ENCODE measurements at places on chromosomes 3 and 15.

DNA sequence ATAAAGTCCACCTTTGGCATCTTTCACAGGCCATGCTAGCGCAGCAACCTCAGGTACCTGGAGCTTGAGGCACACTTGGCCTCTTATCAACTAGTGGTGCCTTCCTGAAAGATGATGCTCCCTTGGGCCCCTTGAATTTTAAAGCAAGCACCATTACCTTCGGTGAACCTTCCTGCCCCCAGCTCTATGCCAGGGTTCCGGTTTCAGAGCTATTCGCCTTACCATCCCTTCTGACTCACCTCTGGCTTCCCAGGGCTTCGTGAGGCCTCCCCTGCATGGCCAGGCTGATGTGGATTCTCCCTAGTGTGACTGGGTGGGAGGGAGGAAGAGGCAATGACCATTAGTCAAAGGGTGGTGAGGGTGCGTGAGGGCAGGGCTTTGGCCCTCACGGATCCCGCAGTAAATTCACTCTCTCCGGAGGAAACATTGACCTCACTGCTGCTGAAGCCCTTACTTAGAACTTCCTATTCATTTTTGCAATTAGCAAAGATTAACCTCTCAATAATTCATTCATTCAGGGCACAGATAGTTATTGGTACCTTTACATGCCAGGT lies 16.3 kb downstream of the BHLHE40 start:
- DNase-seq, result no peak

- DNase-seq, result no peak
Observed at GRCh38 chr3:23430781-23431398, 227.8 kb downstream of the UBE2E2 start.

DNA sequence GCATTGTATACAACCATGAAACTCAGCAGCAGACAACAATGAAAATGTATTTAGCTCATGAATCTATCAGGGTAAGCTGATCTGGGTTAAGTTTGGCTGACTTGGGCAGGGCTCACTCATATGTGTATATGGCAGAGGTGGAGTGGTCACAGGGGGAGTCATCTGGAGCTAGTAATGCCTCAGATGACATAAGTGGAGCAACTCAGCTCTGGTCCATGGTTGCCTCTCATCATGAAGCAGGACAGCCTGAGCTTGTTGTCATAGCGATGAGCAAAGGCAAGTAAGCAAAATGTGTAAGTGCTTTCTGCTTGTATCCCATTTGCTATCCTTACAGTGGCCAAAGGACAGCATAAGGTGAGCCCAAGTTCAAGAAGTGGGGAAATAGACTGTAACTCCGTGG lies 64.5 kb downstream of the ALCAM start:
- DNase-seq, result no peak

DNA sequence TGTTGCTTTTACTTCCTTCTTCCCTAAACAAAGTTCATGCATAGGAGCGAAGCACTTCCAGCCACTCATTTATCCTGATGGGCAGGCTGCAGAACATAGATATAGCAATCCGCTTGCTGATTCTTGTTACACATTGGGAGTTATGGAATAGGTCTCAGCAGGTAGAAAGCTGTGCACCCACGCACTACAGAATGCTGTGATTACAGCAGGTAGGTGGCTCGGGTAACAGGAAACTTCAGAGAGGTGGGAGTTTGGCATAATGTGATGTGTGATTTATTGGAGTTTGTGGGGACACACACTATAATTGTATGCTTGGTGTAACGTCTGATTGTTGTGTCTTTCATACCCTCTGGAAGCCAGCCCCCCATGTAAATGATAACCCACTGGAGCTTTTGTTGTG lies 99.2 kb upstream of the MEIS2 start:
- no peak for DNase-seq

GRCh38 chr15:40296561-40297230 lies 11.0 kb downstream of the PLCB2 start:
- DNase-seq, result no peak

GRCh38 chr15:51726302-51727073 lies 11.0 kb downstream of the LYSMD2 start:
- DNase-seq, result no peak

- no peak for DNase-seq
Observed at GRCh38 chr15:100134586-100134985, 207.2 kb downstream of the ADAMTS17 start.

- no peak for DNase-seq
Observed at GRCh38 chr3:72426618-72427397, 421.4 kb downstream of the SHQ1 start.

- DNase-seq, result no peak
Observed at GRCh38 chr15:25832158-25832557, 31.0 kb downstream of the ATP10A start.

DNA sequence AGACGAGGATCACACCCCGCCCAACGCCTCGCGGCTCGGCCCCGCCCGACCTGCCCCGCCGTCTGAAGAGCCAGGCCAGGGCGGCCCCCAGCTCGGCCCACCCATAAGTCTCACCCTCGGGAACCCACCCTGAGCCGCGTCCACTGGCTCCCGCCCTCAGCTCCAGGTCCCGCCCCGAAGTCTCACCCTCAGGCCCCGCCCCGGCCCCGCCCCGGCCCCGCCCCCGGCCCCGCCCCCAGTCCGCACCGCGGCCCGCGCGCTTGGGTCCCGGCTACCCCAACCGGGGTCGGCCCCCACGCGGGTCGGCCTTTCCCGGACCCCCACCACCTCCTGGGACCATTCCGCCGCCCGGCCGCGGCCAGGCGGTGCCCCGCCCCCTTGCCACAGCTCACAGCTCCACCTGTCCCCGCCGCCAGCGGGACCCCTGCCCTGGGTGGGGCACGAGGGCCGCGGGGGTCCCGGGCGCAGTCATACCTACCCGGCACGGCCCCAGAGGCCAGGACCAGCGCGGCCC lies 489 bp downstream of the CSPG5 start:
- peak; percentile 28 for DNase-seq

DNA sequence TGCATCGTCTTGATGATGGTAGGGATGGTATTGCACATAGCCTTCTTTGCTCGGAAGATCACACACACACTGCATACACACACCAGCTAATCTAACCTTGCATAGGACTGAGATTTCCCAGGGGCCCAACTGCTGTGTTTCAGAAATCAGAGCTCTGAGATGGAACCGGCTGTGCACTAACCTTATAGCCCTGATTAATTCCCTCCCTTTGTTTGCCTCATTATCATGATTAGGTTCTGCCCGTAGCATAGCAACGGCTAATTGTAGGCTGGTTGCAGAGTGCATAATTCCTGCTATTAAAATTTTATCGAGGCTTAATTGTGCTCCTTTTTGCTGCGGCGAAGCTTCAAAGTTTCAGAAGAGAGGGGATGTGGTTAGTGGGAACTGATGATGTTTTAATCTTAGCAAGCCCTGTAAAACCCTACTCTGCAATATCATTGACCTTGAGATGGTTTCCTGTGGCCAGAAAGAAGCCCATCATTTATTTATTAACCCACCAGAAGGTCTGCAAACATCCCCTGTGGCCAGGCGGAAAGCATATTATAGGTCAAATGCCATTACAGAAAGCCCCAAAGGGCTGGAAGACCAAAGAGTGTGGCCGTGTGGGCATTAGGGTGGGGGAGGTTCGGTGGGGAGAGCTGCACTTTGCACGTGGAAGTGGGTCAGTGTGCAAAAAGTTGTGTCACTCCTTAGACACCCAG lies 56.2 kb upstream of the GLCE start:
- no peak for DNase-seq

DNA sequence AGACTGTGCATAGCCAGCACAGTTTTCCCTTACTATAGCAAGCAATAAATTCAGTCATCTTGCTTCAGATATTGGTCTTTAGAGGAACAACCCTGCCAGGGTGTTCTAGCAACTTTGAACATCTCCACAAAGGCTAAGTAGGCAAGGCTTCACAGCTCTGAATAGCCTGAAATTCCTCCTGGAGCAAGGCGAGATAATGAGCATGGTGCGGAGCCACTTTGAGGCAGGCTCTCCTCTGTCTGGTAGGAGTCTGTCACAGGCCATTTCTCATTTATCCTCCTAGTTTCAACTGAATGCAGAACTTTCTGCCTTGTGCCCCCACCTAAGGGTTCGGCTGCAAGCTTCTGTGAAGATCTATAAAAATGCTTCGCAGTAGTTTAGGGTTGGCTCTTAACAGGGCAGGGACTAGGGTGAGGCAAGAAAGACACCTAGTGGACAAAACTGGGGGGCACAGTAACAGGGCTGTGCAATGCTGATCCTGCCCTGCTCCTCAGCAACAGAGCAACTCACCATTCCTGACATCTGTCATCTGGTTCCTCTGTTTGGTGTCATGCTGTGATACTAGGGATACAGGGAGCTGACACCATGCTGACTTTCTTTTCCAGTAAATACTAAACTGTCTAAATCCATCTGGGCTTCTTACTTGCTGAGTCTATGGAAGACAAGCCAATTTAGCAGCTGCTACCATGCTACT lies 16.6 kb upstream of the EHHADH start:
- peak; percentile 56 for DNase-seq

GRCh38 chr15:63473007-63473748 lies 31.2 kb upstream of the USP3 start:
- DNase-seq, result no peak

DNA sequence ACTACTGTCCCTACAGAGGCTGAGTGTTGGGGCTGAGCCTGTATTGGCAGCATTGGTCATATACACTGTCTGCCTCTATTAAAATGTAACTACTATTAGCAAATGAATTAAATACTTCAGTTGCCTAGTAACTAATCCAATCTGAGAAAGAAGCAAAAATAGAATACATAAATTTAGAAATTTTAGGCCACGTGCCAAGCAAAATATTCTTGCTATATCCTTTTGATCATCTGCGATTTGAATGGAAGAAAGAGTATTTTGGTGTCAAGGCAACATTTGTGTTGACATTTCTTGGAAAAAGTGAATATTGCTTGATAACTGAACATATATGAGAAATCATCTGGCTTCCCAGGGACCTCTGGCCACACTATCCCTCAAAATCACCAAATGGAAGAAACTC lies 148.2 kb upstream of the TOPAZ1 start:
- DNase-seq, result no peak

DNA sequence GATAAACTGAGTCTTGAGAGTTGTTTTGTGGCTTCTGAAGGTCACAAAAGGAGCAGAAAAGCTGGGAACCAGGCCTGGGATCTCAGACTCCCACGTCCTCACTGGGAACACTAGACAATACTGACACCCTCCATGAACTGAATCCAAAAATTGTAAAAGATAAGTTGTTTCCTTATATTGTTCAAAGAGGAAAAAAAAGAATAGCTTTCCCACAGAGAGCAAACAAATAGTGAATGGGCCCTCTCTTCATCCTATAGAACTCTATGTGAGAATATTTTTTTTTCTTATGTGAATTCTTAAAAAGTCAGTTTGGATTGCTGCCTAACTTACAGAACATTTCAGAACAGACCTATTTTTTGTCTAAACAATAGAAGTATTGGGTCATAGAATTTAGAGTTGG lies 203.5 kb downstream of the MECOM start:
- DNase-seq, result no peak

DNA sequence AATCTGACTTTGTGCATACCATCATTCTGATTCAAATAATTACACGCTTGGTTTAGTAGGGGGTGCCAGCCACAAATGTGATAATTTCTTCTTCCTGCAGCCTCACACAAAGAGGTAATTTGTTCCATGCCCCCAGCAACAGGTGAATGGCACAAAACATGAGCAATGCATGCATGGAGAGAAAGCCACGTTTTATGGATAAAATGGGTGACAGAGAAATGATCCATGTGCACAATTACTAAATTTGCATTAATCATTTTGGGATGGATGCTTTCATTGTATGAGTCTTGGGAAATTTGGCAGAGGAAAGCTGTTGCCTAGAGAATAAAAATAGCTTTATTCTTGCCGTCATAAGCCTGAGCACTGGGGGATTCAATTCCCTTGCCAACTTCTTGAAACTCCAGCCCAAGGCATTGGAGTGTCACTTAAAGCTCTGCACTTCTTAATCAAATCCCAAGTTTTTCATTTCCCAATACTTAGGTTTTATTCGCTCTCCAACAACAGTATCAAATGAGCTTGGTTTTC lies 411.6 kb downstream of the GBE1 start:
- DNase-seq, result no peak

GRCh38 chr3:142934128-142934886 lies 29.2 kb downstream of the PAQR9 start:
- no peak for DNase-seq

- DNase-seq, result no peak
Observed at GRCh38 chr3:193716150-193716549, 123.1 kb downstream of the OPA1 start.

DNA sequence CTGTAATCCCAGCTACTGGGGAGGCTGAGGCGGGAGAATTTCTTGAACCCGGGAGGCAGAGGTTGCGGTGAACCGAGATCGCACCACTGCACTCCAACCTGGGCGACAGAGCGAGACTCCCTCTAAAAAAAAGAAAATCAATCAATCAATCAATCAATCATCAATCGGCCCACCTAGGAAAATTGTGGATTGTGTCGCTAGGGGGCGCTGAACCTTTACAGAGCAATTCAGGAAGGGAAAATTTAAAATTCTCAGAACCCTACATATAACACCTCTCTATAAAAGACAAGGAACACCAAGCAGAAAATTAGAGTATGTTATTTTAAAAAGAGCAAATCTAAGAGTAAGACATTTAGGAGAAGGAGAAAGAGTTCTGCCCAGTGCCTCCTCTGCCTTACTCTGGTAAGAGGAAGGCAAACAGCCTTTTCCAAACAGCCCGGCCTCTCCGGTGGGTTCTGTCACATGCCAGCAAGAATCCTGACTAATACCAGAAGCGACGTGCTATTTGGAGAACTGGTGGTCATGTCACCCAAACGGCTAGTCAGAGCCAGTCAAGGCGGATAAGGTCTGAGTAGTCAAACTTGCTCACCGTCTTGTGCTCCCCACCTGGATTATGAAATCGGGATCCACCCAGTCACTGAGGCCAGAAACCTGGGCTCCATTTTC lies 22.3 kb upstream of the SMCO1 start:
- DNase-seq, result peak; percentile 51

GRCh38 chr3:30886888-30887287 lies 7.6 kb downstream of the GADL1 start:
- DNase-seq, result no peak

GRCh38 chr3:149653564-149653963 lies 4.3 kb downstream of the WWTR1 start:
- DNase-seq, result no peak

- DNase-seq, result no peak
Observed at GRCh38 chr3:37256447-37256846, 82.1 kb upstream of the LRRFIP2 start.

DNA sequence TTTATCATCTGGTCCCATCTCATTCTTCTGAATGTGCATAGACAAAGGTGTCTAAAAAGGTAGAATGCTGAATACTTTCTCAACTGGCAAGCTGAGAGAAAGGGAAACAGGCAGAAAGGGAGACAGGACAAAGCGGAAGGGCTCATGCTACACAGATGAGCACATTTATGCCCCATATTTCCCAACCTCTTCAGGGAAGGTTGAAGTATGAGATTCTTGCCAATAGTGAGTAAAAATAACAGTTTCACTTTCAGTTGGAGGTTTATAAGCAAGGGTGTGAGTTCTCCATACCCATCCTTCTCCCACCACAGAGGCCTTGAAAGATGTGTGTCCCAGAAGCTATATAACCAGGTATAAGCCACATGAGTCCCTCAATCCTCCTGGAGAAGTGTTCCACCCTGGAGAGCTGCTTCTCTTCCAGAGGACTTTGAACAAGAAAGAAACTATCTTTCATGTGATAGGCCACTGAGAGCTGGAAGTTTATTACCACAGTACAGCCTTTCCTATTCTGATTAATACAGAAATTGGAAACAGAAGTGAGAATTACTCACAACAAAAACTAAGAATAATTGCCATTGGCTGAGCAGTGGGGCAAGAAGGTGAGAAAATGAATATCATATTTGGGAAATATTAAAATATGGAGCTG lies 709.4 kb upstream of the NR2F2 start:
- no peak for DNase-seq

- DNase-seq, result no peak
Observed at GRCh38 chr3:23333633-23334032, 130.5 kb downstream of the UBE2E2 start.

- DNase-seq, result no peak
Observed at GRCh38 chr3:138670407-138670806, 61.8 kb downstream of the FAIM start.

All from endothelial cell (in vitro differentiated cells).